ENCODE measurements at places on chromosomes 5 and 9. TPM values are rescaled to one million over a fixed set of nuclear protein-coding genes. Genes with fewer than 3 reads are reported as not detected.

RELL2 gene
- total RNA-seq = 3.9 TPM

EGFLAM gene
- total RNA-seq = 1.9 TPM

NUTM2F gene
- not detected for total RNA-seq

C5orf52 gene
- total RNA-seq = not detected

CDH18 gene
- total RNA-seq = 0.61 TPM

Measured in epithelial cell of umbilical artery (primary cell).